Brain pericyte (primary cell): ENCODE measurements at places on chromosomes 4 and X.

- no peak for DNase-seq
Measured at GRCh38 chrX:24877854-24878650, 137.7 kb downstream of the ARX start.

DNA sequence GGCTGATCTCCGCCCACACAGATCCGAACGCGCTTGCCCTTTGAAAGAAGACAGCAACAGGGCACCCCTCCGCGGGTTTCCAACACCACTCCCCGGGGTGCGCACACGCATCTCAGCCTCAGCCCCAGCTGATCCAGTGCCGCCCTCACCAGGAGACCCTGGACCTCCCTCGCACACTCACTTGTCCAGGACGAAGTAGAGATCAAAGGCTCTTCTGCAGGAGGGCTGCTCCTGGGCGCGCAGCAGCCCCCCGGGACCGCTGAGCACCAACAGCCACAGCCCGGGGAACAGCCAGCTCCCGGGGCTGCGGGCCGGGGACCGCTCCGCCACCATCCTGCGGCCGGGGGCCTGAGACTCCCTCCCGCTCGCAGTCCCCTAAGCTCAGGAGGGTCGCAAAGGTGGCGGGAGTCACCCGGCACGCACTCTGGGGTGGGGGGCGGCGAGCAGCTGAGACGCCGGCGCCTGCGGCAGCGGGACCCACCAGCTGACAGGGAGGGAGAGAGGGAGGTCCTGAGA, 743 bp downstream of the ANTXR2 start:
- no peak for DNase-seq

DNA sequence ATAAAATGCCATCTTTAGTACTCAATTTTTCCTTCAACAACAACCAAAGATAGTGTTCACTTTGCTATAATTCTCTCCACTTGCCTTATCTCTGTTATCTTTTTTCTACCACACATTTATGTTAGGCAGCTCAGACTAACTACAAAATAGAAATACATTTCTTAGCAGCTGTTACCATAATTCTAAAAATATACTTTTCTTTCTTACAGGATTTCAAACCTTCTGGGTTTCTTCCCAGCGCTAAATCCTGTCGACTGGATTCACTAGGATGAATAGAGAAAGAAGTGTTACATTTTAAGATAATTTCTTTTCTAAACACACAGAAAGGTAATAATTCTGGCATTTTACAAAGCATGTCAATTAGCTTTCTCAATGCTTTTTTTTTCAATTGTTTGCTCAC, 105.5 kb upstream of the GK2 start:
- no peak for DNase-seq

DNA sequence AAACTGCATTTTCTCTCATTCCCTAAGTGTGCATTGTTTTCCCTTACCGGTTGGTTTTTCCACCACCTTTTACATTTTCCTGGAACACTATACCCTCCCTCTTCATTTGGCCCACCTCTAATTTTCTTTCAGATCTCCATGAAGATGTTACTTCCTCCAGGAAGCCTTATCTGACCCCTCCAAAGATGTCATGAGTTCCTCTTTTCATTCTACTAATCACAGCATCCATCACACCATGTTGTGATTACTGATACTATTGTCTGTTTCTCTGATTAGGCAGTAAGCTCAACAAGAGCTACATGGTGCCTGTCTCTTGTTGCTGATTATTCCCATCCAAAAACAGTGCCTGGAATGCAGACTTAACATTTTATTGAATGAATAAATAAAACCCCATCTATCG, 2.9 kb upstream of the AFP start:
- DNase-seq: no peak

DNA sequence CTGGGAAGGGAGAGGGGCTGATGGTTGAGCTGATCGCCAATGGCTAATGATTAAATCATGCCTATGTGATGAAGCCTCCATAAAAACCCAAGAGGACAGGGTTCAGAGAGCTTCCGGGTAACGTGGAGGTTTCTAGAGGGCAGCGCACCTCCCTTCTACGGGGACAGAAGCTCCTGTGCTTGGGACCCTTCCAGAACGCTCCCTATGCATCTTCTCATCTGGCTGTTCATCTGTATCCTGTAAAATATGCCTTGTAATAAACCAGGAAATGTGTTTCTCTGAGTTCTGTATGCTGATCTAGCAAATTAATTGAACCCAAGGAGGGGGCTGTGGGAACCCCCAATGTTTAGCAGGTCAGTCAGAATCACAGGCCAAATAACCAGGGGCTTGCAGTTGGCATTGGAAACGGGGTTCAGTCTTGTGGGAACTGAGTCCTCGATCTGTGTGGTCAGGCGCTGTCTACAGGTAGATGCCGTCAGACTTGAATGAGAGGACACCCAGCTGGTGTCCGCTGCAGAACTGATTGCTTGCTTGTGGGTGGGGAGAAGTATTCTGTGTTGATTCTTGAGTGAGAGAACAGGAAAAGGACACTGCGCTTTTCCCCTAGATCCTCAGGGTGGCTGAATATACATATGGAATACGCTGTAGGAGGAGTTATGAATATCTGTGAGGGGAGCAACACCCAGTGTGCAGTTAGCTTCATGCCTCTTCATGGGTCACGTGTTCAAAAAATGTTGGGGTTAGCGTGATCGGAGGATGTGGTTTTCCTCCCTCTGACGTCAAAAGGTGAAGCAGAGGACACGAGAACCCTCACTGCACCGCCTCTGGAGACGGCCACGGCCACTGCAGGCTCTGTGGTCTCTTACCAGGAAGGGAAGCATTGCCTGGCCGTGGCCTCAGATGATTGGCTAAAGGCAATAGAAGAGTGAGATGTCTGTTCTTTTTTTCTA, 29.2 kb downstream of the HTT-AS start:
- DNase-seq: peak; percentile 21

DNA sequence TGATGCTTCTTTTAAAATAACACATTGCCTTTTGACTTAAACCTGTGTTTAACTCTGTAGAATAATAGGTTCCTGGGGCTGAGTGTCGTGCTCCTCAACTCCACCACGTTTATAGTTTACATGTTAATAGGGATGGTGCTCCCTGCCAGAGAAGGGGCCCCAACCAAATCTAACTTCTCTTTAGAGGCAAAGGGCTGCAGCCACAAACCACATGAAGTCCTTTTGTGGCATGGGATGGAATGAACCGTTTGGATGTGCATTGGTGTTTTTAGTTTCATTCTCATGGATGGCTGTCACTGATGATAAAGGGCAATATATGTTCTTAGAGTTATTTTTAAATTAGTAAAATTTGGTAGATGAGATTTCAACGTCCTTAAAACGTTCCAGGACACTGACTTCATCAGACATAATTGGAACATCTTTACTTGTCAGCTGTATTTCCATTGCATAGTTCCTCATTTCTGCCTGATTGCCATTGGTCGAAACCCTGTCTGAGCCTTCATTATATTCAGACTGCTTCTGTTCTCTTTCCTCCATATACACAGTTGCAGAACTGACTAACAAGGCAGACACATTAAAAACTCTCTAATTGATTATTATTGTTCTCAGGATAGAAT, 60.4 kb upstream of the HPF1 start:
- DNase-seq: no peak

- no peak for DNase-seq
Measured at GRCh38 chr4:139810710-139811109, 145.1 kb downstream of the MGST2 start.

DNA sequence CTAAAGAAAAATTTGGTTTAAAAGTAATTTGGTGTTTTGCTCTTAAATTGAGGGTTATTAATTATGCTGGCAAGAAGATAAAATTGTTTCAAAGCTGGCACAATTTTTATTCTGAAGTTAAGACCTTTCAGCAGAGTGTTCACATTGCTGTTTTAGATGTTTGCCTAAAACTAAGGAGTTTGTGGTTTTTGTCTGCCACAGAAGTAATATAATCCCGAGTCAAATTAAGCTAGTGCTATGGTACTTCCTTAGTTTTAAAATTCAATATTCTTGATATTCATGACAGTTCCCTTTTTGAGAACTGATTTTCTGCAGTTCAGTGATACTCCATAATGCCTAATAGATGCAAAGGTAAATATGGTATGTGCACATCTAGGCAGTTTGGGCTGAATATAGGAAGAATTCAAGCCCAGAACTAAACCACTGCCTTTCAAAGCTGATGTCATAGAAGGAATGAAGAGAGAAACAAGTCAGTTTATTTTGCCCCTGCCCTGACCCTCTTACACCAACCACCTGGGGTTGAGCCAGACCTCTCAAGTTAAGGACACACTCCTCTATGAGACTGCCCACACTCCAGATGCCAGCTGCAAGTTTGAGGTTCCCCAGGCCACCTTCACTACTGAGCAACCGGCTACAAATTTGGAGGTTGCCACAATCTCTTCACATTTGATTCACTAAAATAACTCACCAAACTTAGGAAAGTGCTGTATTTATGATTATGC, 32.1 kb upstream of the VEGFC start:
- no peak for DNase-seq

DNA sequence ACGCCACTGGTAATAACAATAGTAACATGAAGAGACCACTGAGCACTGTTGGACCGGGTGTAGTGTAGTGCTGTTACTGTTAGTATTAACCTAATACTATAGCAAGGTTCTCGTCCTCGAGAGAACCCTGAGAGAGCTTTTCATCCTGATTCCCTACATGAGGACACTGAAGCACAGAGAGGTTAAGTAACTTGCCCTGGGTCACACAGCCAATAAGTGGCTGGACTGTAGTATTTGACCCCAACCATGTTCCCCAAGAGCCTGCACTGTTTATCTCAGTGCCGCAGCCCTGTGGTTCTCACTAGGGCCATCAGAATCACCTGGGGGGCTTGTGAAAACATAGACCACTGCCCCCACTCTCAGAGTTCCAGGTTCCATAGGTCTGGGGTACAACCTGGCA, 10.4 kb downstream of the SCML1 start:
- no peak for DNase-seq

DNA sequence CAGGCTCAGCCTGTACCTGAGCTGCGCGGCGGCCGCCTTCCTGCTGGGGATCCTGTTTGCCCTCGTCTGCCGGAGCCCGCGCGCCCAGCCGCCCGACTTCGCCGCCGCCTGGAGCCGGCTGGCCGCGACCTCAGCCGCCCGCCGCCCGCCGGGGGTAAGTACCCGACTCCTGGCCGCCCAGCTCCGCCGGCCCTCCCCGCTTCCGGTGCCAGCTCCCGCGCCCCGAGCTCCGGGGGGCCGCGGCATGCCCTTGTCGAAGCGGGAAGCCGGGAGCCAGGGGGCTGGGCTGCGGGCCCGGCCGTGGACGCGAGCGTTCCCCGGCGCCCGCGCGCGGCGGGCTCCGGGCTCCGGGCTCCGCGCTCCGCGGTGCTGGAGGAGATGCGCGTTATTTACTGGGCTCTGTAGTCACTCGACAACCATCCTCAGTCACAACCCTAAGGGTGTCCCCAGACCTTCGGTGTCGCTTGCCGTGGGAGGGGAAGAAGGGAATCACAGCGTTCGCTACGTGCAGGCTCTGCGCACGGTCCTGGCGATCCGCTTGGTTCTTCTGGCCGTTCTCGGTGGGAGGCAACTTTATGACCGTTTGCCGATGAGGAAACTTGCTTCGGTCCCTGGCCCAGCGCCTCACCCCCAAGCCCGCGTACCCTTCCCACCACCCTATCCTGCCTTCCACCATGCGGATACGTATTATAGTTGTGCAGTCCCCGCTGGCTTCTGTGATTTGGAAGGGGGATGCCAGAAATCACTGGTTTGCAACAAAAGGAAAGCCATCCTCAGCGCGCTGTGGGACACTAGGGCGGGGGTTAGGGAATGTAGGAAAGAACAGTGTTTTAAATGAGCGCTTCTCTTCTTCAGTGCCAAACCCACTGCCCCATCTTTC, 944 bp downstream of the SNX25 start:
- peak; percentile 31 for DNase-seq

DNA sequence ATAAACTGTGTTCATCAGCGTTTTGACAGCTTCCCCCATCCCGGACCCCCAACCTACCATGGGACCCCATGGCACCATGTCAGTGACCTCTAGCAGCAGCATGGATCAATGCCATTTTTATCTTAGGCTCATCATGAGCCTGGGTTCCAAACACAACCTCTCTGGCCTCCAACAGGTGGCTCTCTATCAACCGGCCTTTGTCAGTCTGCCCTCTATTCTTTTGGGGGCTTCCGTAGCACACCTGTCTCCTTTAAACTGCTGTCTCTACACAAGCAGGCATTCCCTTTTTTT, 721 bp upstream of the TMEM150C start:
- DNase-seq: no peak

- DNase-seq: peak; percentile 45
Measured at GRCh38 chr4:28287831-28288233, 1427.2 kb downstream of the STIM2 start.

DNA sequence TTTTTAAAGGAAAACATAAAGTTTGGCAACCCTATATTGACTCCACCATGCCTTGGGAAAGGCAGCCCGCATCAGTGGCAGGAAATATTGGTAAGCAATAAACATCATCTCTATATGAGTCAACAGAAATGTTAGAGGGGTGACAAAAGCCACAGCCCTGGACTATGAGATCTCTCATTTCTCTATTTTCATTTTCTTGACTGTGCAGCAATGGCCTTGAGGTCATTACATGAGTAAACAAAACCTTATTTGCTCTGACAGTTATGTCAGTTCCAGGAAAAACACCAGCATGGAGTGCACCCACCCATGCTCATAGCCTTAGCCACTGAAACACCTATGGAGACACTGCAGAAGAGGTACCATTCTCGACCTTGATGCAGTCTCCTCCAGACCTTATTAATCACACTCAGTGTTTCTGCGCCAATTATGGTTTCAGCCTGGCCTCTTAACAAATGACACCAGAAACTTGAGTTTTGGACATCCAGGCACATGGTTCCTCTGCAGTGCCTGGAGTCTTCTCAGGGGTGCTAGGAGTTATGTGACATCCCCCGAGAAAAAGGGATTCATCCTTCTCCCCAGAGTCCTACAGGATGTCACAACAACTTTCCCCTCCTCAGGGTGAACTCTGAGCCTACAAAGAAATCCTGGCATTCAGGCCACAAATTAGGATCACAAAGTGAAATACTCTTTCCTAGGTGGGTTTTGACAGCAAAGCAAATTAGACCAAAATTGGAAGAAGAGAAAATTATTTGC, 16.0 kb upstream of the HPGD start:
- no peak for DNase-seq

DNA sequence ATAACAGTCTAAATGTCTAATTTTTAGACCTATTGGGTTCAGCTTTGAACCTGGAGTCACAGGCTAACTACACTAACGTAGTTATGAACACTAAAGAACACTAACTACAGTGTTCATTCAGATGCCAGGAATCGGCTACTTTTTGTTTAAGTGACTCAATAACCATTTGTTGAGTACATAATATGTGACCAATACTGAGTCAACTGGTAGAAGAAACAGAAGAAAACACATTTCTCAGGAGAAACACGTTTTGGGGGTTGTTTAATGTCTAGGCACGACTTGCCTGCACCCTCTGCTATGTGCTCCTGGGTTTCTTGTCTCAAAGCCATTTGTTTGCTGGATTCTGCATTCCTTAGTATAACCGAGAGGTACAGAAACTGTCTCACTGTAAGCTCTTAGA, 18.6 kb upstream of the CLNK start:
- no peak for DNase-seq

DNA sequence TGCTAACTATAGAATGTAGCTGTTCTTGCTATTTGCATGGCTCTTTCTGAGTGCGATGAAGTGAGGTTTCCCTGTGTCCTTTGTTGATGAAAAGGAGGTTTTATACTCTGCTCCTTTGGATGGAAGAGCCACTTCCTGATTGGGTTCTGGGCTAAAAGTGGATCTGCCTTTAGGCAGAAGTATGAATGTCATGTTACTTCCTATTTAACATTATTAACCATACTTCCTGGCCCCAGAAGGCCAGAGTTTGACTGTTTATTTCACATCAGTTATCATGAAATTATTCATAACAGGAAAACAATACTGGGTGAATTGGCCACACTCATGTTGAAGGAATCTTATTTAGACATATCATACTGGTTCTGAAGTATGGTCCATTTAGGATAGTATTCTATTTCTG, 386.2 kb downstream of the PCDH7 start:
- DNase-seq: no peak

- DNase-seq: peak; percentile 21
Measured at GRCh38 chr4:139815778-139816601, 150.4 kb downstream of the MGST2 start.
